Activated T-cell treated with anti-CD3 and anti-CD28 coated beads, Interleukin-2, amount 50 U/mL, for 72 hours (primary cell): ENCODE measurements at places on chromosomes 11 and 22. TPM values are rescaled to one million over a fixed set of nuclear protein-coding genes. Genes with fewer than 3 reads are reported as not detected.

CHRNA10 gene
- total RNA-seq = 2.8 TPM

- no peaks in the 10 kb centered on the region for H3K36me3 ChIP-seq
- H3K4me3 ChIP-seq = no peak overlapping the region
- H3K27me3 ChIP-seq = peaks cover 37% of the 10 kb centered on the region
- peak overlapping the region; percentile 6 for H3K27ac ChIP-seq
These were observed 14.5 kb upstream of the MS4A7 start for GRCh38 chr11:60363542-60364470.

- H3K27ac ChIP-seq = no peak overlapping the region
- no peaks in the 10 kb centered on the region for H3K27me3 ChIP-seq
- no peaks in the 10 kb centered on the region for H3K4me1 ChIP-seq
- no peak for DNase-seq
- no peaks in the 10 kb centered on the region for H3K36me3 ChIP-seq
These were observed 55.1 kb downstream of the DLG2 start for GRCh38 chr11:85572056-85572455.

SCN3B gene
- total RNA-seq = 0.05 TPM

DNA sequence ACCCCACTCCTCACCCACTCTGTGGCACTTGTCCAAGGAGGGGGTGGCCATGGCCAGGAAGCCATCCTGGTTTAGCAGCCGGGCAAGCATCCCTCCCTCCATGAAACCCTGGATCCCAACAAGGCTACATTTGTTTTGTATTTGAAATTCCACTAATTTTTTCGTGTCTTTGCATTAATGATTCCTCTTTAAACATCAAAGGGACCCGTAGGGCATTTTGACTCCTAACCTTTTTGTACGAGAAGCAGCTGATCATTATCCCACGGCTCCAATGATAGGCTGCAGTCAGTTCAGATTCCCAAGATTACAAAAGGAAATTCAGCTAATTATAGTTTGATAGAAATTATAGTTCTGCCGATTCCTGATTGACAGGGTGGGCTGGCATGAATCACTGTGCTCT lies 10.7 kb downstream of the MYEOV start:
- no peaks in the 10 kb centered on the region for H3K36me3 ChIP-seq
- H3K27me3 ChIP-seq = peaks cover 14% of the 10 kb centered on the region
- H3K4me3 ChIP-seq = no peak overlapping the region
- DNase-seq = no peak
- H3K4me1 ChIP-seq = peaks cover 7% of the 10 kb centered on the region

DNA sequence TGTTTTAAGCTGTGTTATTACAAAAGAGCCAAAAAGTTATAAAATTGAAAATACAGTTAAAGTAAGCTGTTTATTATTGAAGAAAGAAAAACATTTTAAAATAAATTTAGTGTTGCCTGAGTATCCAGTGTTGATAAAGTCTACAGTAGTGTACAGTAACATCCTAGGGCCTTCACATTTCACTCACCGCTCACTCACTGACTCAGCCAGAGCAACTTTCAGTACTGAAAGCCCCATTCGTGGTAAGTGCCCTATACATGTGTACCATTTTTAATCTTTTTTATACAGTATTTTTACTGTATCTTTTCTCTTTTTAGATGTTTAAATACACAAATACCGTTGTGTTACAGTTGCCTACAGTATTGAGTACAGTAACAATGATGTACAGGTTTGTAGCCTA lies 35.0 kb downstream of the POLD3 start:
- H3K36me3 ChIP-seq = peaks cover 5% of the 10 kb centered on the region
- H3K27ac ChIP-seq = no peak overlapping the region
- H3K4me3 ChIP-seq = no peak overlapping the region
- H3K4me1 ChIP-seq = no peaks in the 10 kb centered on the region

ROBO4 gene
- not detected for total RNA-seq

GRCh38 chr11:110582728-110583432 lies 129.4 kb downstream of the ARHGAP20 start:
- H3K4me3 ChIP-seq = no peak overlapping the region
- H3K36me3 ChIP-seq = no peaks in the 10 kb centered on the region
- H3K4me1 ChIP-seq = no peaks in the 10 kb centered on the region
- DNase-seq = no peak
- H3K27me3 ChIP-seq = no peaks in the 10 kb centered on the region
- H3K27ac ChIP-seq = no peak overlapping the region

DNA sequence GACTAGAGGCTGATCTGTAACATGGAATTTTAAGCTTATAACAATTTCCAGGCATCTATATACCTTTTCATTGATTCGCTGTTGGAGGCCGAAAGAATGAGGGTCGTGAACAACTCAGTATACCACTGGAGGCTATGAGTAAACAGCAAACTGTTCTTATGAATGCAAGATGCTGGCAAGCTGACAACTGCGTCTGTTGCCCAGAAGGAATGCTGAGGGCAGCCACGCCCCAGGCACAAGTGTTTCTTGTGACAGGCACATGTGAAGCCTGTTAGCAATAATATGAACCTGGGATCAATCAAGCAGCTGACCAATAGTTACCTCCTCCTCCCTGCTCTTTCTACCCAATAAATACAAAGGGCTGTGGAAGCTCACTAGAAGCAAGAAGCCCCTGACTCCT lies 15.3 kb downstream of the RTCB start:
- no peaks in the 10 kb centered on the region for H3K27me3 ChIP-seq
- H3K36me3 ChIP-seq = peaks cover 9% of the 10 kb centered on the region
- H3K27ac ChIP-seq = no peak overlapping the region
- H3K4me3 ChIP-seq = no peak overlapping the region
- DNase-seq = no peak

DNA sequence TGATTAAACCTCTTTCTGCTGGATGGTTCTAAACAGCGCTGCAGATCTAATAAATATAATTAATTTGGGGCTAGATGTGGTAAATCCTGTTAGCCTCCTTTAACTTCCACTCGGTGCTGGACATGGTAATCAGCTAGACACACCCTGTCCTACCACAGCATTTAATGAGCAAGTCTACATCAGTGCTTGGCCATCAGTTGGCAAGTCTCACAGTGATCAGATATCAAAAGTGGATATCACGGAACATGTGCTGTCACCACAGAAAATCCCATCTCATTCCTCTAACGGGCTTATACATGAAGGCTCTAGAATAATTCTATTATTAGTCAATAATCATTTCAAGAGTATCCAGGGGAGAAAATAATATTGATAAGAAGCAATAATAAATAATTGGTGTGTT lies 5.6 kb upstream of the USP28 start:
- no peaks in the 10 kb centered on the region for H3K36me3 ChIP-seq
- no peak overlapping the region for H3K4me3 ChIP-seq
- H3K4me1 ChIP-seq = peaks cover 19% of the 10 kb centered on the region
- no peak overlapping the region for H3K27ac ChIP-seq

ZDHHC5 gene
- 62.8 TPM for total RNA-seq

DNA sequence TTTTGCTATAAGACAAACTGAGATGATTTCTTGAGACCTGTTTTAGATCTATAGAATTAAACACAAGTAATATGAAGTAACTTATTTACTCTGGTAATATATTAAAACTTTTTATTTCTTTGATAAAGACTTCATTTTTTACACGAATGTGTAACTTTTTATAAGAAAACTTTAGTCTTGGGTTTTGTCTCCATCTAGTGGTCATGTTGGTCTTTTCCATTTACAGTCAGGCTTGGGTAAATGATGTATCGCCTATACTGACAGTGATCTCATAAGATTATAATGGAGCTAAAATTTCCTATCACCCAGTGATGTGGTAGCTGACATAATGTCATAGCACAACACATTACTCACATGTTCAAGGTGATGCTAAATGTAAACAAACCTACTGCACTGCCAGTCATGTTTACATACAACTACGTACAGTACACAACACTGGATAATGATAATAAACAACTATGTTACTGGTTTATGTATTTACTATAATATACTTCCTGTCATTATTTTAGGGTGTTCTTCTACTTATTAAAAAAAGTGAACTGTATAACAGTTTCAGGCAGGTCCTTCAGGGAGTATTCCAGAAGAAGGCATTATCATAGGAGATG lies 7.5 kb upstream of the C11orf97 start:
- H3K36me3 ChIP-seq = no peaks in the 10 kb centered on the region
- H3K4me1 ChIP-seq = no peaks in the 10 kb centered on the region
- H3K4me3 ChIP-seq = no peak overlapping the region
- peak; percentile 8 for DNase-seq

DNA sequence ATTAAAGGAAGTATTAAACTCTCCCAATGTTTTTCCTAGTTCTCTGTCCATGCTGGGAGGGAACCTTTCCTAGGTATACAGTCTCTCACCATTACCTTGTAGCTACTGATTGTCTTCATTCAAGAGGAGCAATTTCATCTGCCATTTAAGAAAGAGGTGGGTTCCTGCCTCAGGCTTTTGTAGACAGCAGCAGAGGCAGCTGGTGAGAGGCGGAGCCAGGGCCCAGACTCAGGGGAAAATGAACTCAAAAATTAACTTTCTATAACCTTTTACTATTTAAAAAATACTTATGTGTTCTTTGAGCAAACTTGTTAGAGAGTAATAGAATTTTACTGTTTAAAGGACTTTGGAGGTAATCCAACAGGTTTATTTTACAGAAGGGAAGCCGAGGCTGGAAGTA lies 133.0 kb downstream of the SNX19 start:
- no peak for DNase-seq
- no peaks in the 10 kb centered on the region for H3K4me1 ChIP-seq
- H3K27me3 ChIP-seq = no peaks in the 10 kb centered on the region
- H3K4me3 ChIP-seq = no peak overlapping the region
- H3K36me3 ChIP-seq = no peaks in the 10 kb centered on the region
- no peak overlapping the region for H3K27ac ChIP-seq

- no peaks in the 10 kb centered on the region for H3K36me3 ChIP-seq
- no peak for DNase-seq
- H3K27ac ChIP-seq = no peak within 1 kb of the TSS
- peaks cover 4% of the 10 kb centered on the region for H3K4me1 ChIP-seq
These were observed at the start of gene MFRP for GRCh38 chr11:119346605-119347004. TSS of gene MFRP (minus strand) at chr11:119346705. CDS start at chr11:119346513, 192 bp downstream.

- H3K4me1 ChIP-seq = no peaks in the 10 kb centered on the region
- no peak for DNase-seq
- H3K27me3 ChIP-seq = peaks cover 3% of the 10 kb centered on the region
- H3K36me3 ChIP-seq = no peaks in the 10 kb centered on the region
These were observed 6.6 kb upstream of the NPTXR start for GRCh38 chr22:38850399-38850798.

MS4A18 gene
- total RNA-seq = not detected

DNA sequence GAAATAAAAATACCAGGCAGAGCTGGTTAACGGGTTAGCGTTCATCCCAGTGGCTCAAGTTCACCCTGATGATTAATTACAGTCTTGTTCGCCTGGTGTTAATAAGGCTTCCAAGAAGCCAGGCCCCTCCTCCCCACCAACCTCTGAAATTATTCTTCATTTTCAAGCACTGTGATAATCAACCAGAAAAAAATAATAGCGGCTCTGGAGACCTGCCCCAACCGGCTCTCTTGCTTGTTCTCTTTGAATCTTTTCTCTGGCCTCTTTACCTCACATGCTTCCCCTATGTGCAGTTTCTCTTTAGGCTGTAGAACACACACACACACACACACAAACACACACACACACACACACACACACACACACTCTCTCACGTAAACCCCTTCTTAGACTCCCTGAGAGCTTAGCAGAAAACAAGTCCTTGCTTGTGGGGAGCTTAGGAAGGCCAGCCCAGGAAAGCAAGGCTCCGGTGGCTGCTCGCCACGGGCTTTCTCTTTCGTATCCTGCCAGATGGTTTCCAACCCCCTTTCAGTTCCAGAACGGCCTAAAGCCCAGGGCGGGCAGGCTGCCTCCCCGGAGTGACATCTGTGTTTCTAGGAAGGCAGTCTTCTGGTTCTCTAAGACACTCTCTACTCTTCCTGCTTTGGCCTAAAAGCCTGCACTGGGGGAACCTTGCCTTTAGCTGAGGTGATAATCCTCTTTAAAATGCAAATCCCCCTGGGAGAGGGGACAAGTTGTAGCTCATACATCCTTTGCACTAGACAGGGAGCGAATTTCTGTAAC lies 106.4 kb upstream of the SESN3 start:
- no peak overlapping the region for H3K27ac ChIP-seq
- peak; percentile 49 for DNase-seq
- H3K4me1 ChIP-seq = peaks cover 7% of the 10 kb centered on the region
- no peak overlapping the region for H3K4me3 ChIP-seq
- peaks cover 10% of the 10 kb centered on the region for H3K27me3 ChIP-seq

OR52A1 gene
- total RNA-seq = not detected

KIF18A gene
- 26.6 TPM for total RNA-seq

- no peaks in the 10 kb centered on the region for H3K27me3 ChIP-seq
- DNase-seq = peak; percentile 65
- H3K4me1 ChIP-seq = peaks cover 25% of the 10 kb centered on the region
- H3K36me3 ChIP-seq = no peaks in the 10 kb centered on the region
These were observed 12.4 kb upstream of the DSCAML1 start for GRCh38 chr11:117809236-117810055.

DNA sequence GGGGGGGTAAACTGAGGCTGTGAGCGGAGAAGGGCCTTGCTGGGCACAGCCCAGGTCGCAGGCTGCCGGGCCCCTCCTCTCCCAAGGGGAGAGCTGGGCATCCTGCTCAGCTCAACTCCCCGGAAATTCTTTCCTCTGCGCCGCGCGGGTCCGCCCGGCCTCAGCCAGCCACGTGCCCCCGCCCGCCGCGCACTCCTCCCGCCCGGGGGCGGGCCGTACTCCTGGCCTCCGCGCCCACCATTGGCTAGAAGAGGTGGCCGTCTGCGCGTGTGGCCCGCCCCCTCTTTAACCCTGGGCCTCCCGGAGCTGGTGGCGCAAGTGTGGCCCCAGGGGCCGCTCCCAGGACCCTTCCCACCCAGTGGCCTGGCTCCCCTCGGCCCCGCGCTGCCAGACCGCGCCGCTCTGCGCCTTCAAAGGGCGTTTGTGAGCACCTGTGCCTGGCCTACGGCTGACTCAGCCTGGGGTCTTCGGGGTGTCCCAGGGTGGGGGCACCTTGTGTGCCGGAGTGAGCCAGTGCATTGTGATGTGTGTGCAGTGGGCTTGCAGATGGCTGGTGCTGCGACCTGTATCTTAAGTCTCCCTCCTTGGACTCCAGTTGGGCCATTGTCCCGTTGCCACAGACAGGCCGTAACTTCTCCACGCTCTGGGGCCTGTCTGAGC lies 2.0 kb downstream of the MRGPRF start:
- no peaks in the 10 kb centered on the region for H3K4me1 ChIP-seq
- peaks cover 14% of the 10 kb centered on the region for H3K27me3 ChIP-seq
- H3K4me3 ChIP-seq = no peak overlapping the region
- H3K36me3 ChIP-seq = no peaks in the 10 kb centered on the region
